ENCODE measurements at places on chromosomes 5 and 9.

- no peak for DNase-seq
Observed at GRCh38 chr5:114148253-114148652, 213.6 kb upstream of the KCNN2 start.

DNA sequence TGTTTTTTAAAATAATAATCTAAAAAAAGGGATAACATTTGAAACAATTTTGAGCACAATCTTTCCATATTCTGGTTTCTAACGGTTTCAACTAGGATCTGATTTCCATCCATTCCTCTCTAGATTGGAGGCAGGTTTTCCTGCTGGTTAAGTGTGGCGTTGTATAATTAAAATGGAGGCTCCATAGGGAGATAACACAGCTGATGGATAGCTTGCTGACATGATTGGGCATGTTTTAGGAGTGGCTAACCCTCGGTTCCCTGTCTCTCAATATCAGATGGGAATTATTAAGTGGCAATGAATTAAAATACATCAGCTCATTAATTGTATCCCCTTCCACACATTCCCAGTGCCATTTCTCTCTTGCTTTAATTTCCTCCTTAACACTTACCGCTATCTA is 209.0 kb downstream of the ALDH1A1 start:
- DNase-seq = no peak

DNA sequence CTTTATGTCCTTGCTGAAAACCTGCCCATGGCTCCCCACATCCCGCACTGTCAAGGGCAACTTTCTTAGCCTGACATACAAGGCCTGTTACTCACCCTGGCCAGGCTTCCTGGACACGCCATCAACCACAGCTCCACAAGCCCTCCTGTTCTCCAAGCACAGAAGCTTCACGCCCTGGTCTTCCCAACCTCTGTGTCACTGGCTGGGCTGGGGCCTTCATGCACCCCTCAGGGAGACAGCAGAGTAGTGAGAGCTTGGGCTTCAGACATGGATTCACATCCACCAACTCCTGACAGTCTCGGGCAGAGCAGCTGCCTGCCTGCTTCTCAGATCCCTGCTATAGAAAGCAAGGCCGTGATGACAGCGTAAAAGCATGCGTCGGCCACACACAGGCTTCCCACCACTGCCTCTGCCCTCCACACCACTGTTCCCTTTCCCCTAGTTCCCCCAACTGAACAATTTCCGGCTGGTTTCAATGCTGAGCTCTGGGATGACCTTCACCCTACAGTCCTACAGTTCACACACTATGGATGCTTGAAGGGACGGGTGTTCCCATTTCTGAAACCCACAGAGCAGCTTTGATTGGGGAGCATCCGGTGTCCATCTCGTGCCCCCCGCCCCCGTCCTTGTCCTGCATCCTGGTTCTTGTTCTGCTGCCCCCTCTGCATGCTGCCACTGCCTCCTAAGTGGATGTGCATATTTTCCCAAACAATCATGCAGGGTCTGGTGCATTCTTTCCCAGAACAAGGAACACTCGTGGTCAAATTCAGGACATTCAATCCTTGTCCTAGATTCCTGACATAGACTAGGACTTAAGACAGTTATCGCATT is 33.4 kb upstream of the ADAMTS2 start:
- DNase-seq = no peak

- no peak for DNase-seq
Observed at GRCh38 chr5:45035991-45036390, 227.2 kb downstream of the MRPS30 start.

- no peak for DNase-seq
Observed at GRCh38 chr9:116897201-116897600, 210.1 kb downstream of the TRIM32 start.

- no peak for DNase-seq
Observed at GRCh38 chr5:168948746-168949145, 352.2 kb downstream of the SLIT3 start.

- DNase-seq = no peak
Observed at GRCh38 chr5:63854076-63854475, 108.2 kb downstream of the HTR1A start.

GRCh38 chr5:118557251-118557661 is 431.1 kb downstream of the DTWD2 start:
- no peak for DNase-seq

DNA sequence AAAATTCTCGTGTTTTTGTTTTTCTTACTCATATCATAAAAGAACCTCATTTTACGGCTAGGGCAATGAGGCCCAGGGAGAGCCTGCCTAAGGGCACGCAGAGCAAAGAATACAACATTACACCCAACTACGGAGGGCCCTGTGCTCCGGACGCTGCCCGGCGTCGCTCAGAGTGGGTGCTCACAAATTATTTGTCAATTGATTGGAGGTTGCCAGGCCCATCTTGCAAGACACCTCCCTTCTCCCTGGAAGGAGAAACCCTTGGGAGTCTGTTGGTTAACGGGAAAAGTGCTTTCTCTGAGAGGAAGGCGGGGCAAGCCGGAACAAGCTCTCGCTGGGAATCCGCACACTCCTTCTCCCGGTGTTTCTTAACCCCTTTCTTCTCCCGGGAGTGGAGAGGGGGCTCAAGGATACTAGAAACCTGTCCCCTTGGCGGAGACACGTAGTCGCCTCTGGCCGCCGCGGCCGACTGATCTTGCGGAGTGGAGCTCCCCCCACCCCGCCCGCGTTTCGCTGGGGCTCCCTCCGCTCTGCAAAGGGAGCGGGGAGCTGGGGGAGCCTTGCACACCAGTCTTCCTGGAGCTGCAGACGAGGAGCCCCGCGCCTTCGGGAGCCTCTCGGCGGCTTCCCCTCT is 599.3 kb upstream of the SGCD start:
- no peak for DNase-seq

- DNase-seq = no peak
Observed at GRCh38 chr5:89878140-89879132, 531.1 kb downstream of the CETN3 start.

DNA sequence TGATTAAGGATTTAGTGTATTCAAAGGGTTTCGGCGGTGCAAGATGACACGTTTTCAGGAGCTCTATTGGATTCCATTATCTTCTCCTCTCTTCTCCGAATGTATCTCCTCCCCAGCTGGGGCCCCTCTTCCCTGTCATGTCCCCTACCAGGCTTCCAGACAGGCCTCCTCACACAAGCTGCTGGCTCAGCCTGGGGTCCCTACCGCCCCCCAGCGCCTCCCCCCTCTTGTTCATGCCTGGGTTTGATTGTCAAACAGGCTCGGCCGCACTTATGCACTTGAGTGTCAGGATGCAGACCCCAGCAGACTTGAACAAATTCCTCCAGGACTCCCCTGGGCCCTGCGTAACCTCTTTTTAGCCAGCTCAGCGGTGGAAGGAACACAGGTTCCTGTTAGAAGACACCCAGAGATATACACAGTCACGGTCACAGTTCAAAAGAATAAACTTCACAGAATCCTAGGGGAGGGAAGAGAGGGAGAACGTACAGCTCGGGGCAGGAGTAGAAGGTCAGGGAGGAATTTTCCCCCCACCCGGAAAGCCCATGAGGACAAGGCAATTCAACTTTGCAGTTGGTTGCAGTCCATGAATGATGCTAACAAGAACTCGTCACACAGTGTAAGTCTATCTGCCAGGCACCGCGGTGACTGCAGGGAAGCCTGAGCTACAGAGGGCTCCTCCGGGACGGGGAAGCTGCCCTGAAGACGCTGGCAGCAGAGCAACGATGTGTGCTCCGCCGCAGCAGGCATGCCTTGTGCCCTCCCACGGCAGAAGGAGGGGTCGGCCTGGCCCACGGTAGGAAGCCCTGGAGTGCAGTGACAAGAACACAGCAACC is 560.0 kb downstream of the BNC2 start:
- DNase-seq = no peak

GRCh38 chr9:1319436-1319835 is 269.3 kb downstream of the DMRT2 start:
- DNase-seq = no peak

DNA sequence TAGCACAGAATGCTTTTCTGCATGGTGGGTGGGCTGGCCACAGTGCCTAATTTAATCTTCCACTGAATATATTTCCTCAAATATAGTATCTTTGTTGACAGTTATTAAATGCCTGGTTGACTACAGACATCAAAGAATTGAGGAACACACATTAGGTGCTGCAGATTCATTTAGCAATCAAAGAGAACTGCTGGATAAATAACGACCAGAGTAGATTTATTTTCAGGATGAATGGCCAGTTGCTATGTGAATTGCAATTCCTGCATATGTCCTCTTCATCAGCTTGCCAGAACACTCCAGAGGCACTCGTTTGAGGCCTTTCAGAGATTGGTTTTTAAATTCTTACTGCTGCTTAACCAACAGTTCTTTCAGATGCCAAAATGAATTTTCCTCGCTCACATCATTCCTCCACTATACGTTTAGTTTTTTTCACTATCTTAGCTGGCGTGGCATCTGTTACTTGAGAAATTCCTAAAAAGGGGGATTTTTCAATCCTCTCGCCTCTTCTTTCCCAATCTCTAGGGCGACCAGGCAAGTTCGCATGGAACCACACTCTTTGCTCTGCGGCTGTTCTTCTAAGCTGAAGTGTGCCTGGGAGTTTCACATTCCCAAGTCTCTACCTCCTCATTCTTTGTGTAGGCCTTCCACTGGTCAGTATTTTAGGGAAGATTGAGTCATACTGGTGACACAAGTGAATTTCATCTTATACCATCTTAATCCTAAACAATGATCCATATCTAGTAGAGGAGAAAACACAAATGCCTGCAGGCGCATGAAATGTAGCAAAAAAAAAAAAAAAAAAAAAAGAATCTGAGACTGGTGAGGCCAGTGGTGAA is 237.1 kb upstream of the NMUR2 start:
- DNase-seq = no peak

GRCh38 chr9:127878001-127878651 is 651 bp upstream of the AK1 start:
- DNase-seq = no peak

DNA sequence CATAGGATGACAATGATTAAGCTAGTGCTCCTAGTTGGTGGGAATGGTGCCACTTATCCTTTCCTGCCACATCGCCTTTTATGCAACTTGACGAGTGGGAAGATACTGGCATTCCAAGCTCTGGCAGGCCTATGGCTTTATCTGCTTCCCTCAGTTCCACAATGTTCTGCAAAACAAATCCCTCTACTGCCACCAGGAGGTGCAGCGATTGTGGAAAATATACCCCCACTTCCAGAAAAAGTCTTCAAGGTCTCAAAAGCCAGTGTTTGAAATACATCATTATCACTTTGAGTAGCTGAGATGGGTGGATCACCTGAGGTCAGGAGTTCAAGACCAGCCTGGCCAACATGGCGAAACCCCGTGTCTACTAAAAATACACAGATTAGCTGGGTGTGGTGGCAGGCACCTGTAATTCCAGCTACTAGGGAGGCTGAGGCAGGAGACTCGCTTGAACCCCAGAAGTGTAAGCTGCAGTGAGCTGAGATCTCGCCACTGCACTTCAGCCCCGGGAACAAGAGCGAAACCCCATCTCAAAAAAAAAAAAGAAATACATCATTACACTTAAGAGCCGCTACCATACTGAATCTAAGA is 3.4 kb downstream of the CLINT1 start:
- DNase-seq = no peak
